NCI-H1105 (cell line): ENCODE measurements at places on chromosomes 7 and 10.
A peak's percentile ranks its signal among the peaks of the same experiment; 100 is the strongest.

DNA sequence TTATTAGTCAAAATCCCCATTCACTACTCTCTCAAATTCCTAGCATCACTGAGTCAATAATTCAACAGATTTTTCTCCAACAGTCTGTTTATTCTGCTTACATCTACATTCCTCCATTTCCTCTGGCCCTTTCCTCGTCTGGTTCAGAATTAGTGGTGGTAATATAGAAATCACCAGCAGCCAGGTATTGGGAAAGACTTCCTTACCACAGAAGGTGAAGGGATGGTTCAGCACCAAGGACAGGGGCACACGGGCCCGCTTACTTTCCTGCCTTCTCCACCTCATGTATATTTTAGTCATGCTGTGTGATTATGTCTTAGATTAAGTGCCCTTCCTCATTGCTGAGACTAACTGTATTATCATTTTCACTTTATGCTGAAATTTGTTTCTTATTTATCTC lies 70.4 kb upstream of the APBB1IP start:
- DNase-seq: no peak

- peak; percentile 77 for DNase-seq
Observed at GRCh38 chr7:11193131-11193867, 219.6 kb downstream of the PHF14 start.

- no peak for DNase-seq
Observed at GRCh38 chr7:66629222-66630062, 761 bp downstream of the KCTD7 start.

DNA sequence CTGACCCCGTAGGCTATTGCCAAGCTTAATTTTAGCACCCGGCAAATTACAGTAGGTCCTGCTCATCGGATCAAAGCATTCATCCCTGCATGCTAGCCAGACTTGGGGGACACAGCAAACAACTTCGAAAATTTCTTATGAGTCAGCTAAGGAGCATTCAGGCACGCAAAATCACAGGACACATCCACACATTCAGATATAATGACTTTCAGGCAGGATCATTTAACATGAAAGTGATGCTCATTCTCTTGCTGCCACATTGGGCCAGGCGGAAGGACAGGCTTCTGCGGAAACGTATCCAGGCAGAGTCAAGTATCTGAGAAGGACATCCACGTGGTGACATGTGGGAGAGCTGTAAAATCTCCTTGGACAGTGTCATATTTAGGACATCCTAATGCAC lies 474.0 kb upstream of the NRP1 start:
- no peak for DNase-seq

DNA sequence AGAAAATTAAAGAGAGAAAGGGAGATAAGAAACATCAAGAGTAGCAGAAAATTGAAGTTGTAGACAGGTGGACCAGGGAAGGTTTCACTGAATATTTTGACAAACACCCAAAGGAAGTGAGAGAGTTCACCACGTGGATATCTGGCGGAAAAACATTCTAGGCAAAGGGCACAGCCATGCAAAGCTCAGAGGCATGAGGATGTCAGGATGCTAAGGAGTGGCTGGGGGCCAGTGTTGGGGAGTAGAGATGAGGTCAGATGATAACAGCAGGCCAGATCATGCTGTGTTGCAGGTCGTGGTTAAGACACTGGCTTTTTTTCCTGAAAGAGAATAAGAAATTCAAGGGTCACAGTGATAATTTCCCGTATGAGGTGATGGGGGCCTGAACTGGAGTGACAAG lies 181.9 kb downstream of the DGKI start:
- no peak for DNase-seq

- DNase-seq: no peak
Observed at GRCh38 chr7:156527458-156527890, 113.1 kb upstream of the RNF32 start.

DNA sequence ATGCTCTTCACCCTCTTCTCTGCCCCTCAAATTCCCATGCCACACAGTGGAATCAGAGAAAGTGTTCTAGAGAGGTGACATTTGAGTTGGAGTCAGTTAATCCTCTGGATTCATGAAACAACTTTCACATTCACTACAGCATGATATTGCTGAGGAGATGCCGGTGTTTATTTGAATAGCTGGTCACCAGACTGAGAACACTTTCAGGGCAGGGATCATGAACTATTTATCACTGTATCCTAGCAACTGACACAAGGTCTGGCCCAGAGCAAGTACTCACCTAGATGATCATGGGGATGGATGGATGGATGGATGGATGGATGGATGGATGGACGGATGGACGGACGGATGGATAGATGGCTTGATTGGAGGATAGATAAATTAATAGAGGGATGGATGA lies 116.7 kb upstream of the ZMIZ1 start:
- no peak for DNase-seq

- DNase-seq: no peak
Observed at GRCh38 chr7:28477041-28477442, 64.7 kb downstream of the CREB5 start.

GRCh38 chr10:128268015-128268722 lies 141.9 kb upstream of the MKI67 start:
- peak; percentile 30 for DNase-seq

GRCh38 chr7:128777156-128778123 lies 1.8 kb upstream of the OPN1SW start:
- no peak for DNase-seq

- no peak for DNase-seq
Observed at GRCh38 chr10:90111671-90112070, 410.3 kb downstream of the KIF20B start.

- DNase-seq: peak; percentile 14
Observed at GRCh38 chr7:111098011-111098925, 7.3 kb downstream of the LRRN3 start.

DNA sequence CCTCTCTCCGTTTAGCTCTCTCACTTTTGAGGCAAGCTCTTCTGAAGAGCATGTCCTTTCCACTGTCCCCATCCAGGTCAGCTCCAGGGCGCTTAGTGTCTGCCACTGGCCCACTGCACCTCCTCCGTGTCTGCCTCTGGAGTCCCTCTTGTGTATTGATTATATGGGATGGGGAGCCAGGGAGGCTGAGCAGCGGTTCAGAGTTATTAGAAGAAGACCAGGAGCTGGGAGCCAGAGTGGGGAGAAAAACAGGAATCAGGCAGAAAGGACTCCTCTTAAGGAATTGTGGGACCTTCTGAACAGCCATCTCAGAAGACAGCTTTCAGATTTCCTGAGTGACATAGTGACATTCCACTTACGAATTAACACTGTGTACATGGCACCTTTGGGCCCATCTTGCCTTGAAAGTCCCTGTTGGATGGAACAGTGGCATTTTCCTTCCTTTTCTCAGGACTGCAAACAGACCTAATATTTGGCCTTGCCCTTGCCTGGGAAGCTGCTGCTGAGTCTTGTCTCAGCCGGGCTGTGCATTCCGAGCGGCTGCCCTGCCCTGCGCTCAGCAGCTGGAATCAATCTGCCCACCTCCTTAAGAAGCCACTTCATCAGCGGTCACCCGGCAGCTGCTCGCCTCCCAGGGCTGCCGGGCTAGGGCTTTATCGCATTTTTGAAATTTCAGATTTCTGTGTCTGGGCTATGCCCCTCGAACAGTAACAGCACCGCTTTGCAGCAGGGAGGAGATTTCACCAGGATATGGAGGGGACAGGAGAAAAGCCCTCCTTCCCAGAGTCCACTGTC lies 81.1 kb upstream of the PRKG1 start:
- DNase-seq: no peak

- no peak for DNase-seq
Observed at GRCh38 chr10:49564461-49565009, 25.6 kb upstream of the ERCC6 start.

GRCh38 chr10:102542800-102543418 lies 39.1 kb downstream of the SUFU start:
- DNase-seq: no peak

GRCh38 chr10:132532749-132533560 lies 4.6 kb upstream of the INPP5A start:
- no peak for DNase-seq

DNA sequence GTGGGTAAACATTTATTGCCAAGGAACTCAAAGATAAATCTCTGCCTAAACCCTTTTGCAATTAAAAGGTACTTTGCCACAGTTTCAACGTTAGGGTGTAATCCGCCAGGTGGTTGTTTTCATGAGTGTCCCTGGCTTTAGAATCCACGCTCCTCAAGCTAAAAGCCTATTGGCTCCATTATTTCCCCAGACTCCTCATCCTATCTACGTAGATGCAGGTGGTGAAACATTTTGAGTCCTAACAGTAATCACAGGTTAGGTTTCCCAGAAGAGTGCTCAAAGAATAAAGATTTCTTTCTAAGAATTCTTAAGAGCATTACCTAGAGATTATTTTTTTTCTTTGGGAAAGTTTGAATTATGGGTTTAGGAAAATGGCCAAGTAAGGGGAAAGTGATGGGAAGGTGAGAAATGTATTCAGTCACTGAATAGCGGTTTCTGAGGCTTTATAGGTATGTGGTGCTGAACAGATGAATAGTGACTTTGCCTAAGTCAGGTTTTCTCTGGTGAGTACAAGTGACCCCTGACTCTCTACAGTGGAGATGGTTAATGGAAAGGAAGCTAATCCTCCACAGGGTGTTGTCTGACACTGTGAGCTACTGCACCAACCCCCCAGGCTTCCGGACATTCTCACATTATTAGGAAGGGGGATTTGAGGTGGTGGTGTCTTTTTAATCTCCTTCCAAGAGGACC lies 60.2 kb downstream of the NRP1 start:
- DNase-seq: no peak
